ENCODE measurements at places on chromosomes 16 and 17. TPM values are rescaled to one million over a fixed set of nuclear protein-coding genes. Genes with fewer than 3 reads are reported as not detected.

CACNG3 gene
- total RNA-seq: not detected

SP6 gene
- 3.0 TPM for total RNA-seq

RASD1 gene
- total RNA-seq: 0.76 TPM

CDC6 gene
- total RNA-seq: 58.7 TPM

OR4D1 gene
- 0.03 TPM for total RNA-seq

EME1 gene
- total RNA-seq: 15.6 TPM

Measured in A549 treated with CpdA at 1 μM for 4 hours (cell line).